ENCODE measurements at places on chromosomes 4 and X. TPM values are rescaled to one million over a fixed set of nuclear protein-coding genes. Genes with fewer than 3 reads are reported as not detected.

DNA sequence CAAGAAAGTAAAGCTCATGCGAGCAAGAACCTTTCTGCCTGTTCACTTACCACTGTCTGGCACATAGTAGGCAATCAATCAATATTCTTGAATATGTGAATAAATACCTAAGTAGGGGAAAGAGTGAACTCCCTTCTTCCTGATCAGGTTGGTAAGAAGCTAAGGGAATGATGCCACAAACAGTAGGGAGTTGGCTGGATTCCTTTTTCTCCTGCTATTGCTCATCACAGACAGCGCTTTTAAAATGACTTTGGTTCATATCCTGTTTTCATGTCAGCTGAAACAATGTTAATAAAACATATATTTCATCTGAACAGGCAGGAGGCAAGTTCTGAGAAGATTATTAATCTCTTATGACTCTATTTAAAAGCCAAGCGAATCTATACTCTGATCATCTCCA, 99.2 kb downstream of the NSUN7 start:
- H3K4me3 ChIP-seq: no peak overlapping the region
- no peaks in the 10 kb centered on the region for H3K4me1 ChIP-seq
- H3K36me3 ChIP-seq: no peaks in the 10 kb centered on the region
- peaks cover 19% of the 10 kb centered on the region for H3K27me3 ChIP-seq

DNA sequence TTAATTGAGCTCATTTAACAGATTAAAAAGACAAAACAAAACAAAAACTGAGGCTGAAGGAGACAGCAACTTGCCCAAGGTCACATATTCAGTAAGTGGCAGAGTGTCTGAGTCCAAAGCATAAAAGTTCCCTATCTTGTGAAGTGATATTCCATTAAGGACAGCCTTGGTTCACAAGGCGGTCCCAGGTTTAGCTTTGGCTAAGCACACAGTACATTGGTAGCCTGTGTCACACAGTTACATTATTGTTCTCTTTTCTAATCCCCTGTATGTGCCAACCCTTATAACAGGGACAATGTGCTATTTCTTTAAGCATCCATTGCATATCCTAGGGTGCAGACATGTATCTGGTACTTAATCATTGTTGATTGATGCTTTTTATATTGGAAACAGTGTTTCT, 139.9 kb downstream of the NPNT start:
- DNase-seq: no peak
- H3K27ac ChIP-seq: no peak overlapping the region
- no peak overlapping the region for H3K4me3 ChIP-seq
- peaks cover 3% of the 10 kb centered on the region for H3K27me3 ChIP-seq
- H3K4me1 ChIP-seq: no peaks in the 10 kb centered on the region

The CENPVL1 gene
- total RNA-seq: not detected

DNA sequence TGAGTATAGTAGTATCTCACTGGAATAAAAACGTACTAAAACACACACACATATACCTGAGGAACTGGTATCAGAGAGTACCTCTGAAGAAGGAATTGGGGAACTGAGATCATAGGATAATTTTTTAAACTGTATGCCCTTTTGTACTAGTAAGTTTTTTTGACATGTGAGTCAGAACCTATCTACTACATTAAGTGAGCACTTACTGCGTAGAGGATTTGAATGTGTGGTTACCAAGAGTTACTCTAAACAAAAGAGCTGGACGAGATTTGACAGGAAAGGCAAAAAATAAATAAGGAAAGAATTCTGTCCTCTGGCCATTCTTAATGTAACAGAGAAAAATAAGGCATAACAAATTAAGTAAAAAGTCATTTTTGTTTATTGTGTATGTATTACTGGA, 546.5 kb upstream of the FAT1 start:
- H3K4me3 ChIP-seq: no peak overlapping the region
- no peaks in the 10 kb centered on the region for H3K36me3 ChIP-seq
- no peak for DNase-seq

DNA sequence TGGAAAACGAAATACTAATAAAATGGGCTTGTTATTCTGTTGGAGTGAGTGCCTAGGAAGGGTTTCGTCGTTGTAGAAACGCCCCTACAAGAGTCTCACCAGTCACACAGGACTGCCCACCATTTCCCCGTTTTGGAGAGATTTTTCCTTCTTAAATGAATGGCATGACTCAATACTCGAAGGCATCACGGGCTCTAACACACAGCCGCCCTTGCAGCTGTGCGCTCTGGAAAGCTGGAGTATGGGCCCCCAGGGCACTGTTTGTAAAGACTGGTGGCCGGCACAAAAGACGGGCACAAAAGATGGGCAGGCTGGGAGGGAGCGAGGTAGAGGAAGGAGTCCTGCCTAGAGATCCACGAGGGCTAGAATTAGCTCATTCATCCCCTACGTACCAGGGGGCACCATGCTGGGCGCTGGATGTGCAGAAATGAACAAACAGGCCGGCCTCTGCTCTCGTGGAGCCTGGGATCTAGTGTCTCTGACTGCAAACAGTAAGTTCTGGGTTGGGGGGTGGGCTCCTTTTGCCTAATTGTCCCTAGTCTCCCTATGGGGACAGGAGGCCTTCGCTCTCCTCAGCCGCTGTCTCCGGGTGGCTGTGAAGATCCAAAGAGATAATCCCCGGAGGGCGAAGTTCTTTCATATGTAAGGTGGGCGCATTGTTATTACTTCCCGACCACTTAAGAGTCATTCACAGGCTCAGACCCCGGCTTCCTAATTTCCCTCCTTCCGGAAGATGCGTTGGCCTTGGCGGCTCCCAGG, 1.0 kb upstream of the SFRP2 start:
- no peak overlapping the region for H3K27ac ChIP-seq
- H3K36me3 ChIP-seq: no peaks in the 10 kb centered on the region

GRCh38 chr4:84394386-84394785, 104.7 kb downstream of the NKX6-1 start:
- no peak overlapping the region for H3K4me3 ChIP-seq
- H3K4me1 ChIP-seq: no peaks in the 10 kb centered on the region
- no peak overlapping the region for H3K27ac ChIP-seq
- DNase-seq: no peak
- no peaks in the 10 kb centered on the region for H3K36me3 ChIP-seq

Measured in activated CD4-positive, alpha-beta T cell treated with anti-CD3 and anti-CD28 coated beads, Interleukin-2, amount 10 ng/mL, durations not matched to agents 7 days and 5 days (primary cell).